ENCODE measurements at places on chromosomes 2 and 18.

DNA sequence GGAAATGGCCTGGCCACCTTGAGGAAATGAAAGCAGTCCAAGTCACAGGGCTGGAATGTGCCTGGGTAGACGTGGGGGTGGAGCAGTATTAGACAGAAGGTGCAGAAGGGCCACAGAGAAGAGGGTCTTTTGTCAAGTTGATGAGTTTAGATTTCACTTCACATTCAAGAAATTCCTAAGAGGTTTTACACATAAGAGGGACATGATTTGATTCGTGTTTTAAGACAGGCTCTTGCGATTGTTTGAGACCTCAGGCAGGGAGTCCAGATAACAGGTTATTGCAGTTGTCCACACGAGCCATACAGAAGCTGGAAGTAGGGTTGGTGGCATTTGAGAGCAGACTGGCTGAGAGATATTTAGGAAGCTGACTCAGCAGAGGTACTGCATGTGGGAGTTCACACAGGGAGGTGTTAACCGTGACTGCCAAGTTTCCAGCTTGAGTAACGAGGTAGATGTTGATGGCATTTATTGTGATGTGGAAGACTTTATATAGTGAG, 64.6 kb downstream of the NEB start:
- DNase-seq, result no peak

DNA sequence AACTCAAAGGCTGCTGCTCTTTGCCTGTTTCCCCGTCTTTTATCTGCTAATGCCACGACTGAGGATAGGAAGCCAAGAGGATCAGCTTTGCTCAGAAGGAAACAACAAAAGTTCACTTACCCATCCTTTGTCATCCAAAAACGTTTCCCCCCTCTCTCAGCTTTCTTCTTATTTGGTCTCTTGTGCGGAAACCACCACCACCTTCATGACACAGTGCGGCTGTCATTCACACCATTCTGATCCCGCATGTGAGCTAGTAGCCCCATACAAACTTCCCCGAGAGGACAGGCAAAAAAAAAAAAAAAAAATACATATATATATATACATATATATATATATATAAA, 656 bp downstream of the LRRTM4 start:
- DNase-seq, result no peak

DNA sequence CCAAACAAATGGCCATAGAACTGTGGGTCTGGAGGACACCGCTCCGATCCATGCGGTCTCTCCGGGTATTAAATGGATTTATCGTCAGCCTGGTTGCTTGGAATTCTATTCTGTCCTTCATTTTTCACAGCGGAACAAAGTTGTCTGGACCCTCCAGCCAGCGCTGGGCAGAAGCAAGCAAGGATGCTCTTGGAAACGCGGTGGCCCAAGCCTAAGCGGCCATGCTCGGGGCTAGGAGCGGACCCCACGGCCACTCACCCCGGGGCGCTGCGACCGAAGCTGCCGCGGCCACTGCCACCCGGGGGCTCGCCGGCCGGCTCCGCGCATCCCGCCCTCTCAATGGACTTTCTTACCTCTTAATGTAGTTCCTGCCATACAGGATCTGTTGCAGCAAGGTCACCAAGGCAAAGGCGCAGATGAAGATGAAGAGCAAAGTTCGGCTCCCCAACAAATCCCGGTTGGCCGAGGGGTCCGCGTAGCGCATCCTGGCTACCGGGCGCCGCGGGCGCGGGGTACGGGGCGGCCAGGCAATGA, 761 bp downstream of the ST8SIA5 start:
- no peak for DNase-seq

GRCh38 chr2:21260311-21260710, 136.5 kb downstream of the TDRD15 start:
- no peak for DNase-seq

- DNase-seq, result no peak
These were observed 5.2 kb upstream of the RTP5 start for GRCh38 chr2:241864168-241864849.

GRCh38 chr2:200968162-200968561, 4.7 kb upstream of the ORC2 start:
- DNase-seq, result no peak

GRCh38 chr2:43049836-43050801, 176.3 kb downstream of the ZFP36L2 start:
- DNase-seq, result no peak

DNA sequence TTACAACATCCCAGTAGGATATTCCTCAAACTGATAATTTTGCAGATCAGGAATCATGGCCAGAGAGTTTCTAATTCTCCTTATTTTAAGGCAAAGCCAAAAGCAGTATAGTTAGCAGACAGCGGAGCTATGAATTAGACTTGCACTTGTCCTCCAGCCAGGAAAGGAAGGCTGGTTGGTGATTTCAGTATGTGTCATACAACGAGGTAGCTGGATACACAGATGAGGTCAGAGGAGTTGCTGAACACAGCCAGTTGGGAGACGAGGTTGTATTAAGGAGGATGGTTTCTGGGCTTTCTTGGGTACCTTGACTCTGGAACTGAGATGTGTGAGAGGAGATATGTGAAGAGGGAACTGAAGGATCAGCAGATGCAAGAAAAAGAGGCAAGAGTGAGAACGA, 185.2 kb downstream of the SOX11 start:
- no peak for DNase-seq

DNA sequence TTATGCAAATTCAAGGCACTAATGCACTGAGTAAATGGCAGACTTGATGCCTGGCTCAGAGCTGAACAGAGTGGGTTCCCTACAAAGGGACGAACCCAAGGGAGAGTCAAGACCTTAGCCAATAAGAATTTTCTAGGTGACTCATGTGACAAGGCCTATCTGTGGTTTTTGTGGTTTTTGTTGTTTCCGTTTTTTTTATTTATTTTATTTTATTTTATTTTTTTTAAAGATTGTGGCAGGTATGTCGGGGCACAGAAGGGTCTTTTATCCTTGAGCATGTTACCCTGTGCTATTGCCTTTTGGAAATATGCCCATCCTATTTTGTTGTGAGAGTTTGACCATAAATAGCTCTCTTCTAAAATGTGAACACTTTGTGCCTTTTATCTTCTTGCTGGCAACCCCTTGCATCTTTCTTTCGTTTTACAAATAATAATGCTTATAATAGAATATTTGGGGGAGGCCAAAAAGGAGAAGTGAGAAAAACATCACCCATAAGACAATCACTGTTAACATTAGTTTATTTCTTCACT, 113.4 kb upstream of the AQP4 start:
- no peak for DNase-seq

GRCh38 chr2:179218848-179219594, 45.6 kb downstream of the SESTD1 start:
- no peak for DNase-seq

DNA sequence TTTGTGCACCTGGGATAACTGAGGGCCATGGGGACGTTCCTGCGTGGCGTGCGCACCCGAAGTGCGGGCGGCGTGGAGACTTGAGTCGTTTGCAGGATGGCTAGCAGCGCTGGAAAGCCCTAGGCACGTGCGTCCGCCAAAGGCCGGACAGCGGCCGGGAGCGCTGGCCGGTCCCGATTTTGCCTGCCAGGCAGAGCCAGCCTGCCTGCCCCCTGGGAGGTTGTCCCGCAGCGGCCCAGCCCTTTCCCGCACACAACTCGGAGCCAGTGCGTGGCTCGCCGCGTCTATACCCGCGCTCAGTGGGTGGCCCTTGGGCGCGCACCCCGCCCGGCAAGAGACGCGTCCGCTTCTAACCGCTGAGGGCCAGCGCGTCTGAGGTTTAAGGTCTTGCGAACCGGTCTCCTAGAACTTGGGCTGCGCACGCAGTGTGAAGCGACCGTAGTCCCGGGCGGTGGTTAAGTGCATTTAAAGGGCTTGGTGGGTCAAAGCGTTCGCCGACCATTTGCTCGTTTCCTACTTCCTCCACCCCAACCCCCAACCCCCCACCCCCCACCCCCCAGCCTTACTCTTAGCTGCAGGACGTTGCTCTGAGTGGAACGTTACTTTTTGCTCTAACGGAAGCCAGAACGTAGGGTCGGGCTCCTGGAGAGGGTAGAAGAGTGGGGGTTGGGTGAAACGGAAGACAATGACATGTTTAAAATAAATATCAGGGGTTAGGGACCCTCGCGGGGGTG, 627 bp downstream of the CDCA7 start:
- no peak for DNase-seq

GRCh38 chr2:62352031-62352430, 154.0 kb downstream of the TMEM17 start:
- no peak for DNase-seq

DNA sequence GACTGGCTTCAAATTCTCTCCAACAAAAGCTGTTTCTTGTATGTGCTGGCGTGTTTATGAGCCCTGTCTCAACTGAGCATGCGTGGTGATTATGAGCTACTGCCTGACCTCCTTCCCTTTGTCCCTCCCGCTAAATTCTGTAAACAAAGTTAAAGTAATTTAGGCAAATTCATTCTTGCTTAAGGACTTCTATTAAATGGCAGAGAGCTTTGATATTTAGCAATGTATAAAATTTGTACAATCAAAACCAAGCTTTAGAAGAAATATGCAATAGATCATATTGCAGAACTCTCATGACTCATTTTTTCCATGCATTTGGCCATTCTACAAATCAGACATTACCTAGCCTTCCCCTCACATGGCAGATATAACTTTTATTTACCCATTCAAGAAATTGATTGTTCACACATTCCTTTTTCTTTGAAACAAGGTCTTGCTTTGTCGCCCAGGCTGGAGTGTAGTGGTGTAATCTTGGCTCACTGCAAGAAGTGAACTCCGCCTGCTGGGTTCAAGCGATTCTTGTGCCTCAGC, 18.2 kb downstream of the IGFBP2 start:
- DNase-seq, result no peak

- no peak for DNase-seq
These were observed 104.3 kb downstream of the PKP4 start for GRCh38 chr2:158561054-158561453.

DNA sequence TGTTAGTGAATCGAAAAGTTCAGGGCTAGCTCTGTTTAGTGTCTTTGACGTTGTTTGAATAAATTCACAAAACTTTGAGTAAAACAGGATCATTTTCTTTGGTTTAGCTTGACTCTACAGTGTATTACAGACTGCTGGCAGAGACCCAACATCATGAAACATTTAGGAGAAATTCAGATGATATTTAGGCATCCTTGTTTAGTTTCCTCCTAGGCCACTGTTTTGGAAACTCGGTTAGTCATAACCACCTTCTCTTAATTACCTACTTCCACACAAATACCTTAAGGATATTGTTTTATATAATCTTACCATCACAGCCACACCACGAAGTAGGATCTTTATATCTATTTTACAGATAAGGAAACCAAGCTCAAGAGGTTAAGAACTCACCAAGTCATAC, 7.8 kb downstream of the LIMS1 start:
- no peak for DNase-seq

DNA sequence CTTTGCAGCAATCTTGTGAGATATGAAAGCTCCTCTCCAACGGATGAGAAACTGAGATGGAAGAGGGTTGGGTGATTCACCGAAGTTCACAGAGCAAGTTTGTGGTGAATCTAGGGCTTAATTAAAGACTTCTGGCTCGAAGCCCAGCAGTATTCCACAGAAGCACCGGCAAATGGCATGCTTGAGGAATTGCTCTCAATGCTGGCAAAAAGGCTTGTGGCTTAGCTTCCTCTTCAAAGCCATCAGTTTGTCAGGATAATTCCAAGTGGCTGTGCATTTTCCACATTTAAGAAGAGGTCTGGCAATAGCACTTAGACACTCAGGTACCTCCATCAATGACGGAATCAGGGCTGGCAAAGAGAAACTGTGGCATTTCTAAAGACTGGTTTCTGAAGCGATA, 98.7 kb upstream of the SLC66A3 start:
- DNase-seq, result no peak

DNA sequence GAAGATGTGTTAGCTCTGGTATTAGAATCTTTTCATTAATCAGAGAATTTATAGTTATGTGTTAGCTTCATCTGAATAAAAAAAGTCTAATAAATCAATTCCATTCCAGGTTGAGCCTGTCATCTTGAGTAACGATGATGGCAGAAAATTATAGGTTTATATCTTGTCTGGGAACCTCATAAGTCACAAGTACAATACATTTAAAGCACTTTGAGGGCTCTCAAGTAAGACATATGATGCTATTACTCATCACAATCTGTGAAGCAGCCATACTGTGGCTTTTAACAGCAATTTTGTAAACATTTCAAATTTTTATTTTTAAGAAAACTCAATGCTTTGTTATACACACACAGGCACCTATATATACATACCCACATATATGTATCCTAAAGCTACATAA, 484.1 kb upstream of the VRK2 start:
- DNase-seq, result no peak

DNA sequence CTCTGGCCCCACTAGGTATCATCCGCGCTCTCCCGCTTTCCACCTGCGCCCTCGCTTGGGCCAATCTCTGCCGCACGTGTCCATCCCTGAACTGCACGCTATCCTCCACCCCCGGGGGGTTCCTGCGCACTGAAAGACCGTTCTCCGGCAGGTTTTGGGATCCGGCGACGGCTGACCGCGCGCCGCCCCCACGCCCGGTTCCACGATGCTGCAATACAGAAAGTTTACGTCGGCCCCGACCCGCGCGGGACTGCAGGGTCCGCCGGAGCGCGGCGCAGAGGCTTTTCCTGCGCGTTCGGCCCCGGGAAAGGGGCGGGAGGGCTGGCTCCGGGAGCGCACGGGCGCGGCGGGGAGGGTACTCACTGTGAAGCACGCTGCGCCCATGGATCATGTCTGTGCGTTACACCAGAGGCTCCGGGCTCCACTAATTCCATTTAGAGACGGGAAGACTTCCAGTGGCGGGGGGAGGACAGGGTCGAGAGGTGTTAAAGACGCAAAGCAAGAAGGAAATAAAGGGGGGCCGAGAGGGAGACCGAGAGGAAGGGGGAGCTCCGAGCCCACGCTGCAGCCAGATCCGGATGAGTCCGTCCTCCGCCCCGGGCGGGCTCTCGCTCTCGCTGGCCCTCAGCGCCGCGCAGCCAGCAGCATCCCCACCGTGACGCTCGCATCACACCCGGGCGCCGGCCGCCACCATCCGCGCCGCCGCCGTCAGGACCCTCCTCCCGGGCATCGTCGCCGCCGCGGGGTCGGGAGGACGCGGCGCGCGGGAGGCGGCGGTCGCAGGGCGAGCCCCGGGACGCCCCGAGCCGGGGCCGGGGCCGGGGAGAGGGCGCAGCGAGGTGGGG, 664 bp downstream of the NETO1 start:
- DNase-seq, result no peak

GRCh38 chr2:162732946-162733698, 105.4 kb downstream of the KCNH7 start:
- DNase-seq, result no peak

Data from esophagus squamous epithelium (tissue), 5 donors.